ENCODE measurements at places on chromosomes 5 and 9.

DNA sequence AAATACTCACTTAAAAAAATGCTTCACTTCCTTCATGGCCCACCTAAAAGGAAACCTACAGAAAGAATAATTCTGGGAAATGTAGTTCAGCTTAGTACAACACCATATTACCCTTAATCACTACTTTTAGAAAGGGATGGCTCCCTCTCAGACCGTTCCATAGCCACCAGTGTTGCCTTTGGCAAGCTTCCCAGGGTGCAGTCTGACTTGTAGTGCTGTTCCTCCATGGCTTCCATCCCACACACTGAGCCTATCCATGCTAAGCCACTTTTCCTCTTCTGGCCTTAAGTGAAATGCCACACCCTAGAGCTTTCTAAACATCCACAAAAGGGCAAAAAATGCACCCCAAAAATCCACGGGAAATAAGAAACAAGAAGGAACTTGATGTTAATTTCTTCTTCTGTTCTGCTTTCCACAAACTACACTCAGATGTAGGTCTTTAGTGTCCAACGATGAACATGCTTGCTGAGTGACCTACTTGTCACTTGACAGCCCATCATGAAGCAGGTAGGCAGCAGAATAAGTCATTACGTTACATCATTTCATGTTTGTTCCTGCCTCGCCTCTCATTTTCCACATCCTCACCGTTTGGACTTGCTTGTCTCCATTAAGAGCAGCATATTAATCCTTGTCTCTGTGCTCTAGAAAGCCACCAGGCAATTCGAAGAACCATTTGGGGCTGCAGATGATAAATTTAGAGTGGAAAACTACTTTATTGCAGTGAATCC, 391.1 kb upstream of the GRAMD2B start:
- DNase-seq: no peak

GRCh38 chr9:133981958-133982681, 10.0 kb downstream of the VAV2 start:
- no peak for DNase-seq

DNA sequence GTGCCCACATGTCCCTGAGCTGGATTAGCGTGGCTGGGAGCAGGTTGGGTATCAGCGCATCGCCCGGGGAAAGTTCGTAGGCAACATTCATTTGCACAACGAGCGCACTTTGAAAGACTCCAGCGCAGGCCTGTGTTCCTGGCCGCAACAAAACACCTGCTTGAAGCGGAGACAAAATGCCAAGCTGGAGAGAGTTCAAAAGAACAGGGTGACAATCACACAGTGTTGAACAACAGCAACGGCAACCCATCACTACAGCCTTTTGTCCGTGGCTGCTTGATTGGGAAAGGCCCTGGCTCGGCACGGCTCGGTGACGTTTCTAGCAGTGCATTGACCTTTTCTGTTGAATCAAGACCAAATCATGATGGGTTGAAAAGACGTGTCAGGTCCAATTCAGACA, 336.3 kb downstream of the IRX1 start:
- DNase-seq: no peak

GRCh38 chr5:65327582-65327981, 154.1 kb downstream of the ADAMTS6 start:
- DNase-seq: no peak

DNA sequence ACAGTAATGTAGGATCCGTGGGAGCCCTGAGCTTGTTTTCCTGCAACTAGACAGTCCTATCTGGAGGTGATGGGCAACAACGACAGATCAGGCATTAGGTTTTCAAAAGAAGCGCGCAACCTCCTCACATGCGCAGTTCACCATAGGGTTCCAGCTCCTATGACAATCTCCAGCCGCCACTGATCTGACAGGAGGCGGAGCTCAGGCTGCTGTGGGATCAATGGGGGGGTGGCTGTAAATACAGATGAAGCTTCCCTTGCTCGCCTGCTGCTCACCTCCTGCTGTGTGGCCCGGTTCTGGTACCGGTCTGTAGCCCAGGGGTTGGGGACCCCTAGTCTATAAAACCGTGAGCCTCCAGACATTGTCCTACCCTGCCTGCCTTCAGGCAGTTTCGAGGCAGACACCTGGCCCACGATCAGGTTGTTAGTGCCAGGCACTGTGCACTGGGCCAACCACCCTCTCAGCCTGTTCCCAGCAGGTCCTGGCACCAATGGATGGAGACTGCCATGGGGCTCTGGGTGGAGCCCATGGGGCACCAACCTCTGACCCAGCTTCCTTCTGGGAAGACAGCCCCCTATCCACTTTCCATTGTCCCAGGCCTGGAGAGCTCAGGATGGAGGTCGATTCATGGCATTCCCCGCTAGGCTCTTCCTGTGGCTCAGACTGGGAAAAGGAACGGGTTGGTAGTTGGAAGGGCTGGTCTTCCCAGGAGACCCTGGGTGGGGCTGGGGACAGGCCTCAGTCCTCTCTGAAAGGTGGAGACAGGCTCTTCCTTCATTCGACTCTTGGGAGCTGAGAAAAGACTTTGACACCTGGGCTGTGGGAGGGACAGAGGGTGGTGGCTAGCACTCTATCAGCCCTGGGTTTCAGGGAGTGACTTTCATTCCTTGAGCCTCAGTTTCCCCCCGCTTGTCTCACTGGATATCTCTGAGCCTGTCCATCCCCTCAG, 1.7 kb downstream of the ENDOG start:
- no peak for DNase-seq
